ENCODE measurements at places on chromosomes 13 and 19.
A peak's percentile ranks its signal among the peaks of the same experiment; 100 is the strongest.

GRCh38 chr13:30453727-30454126, 12.0 kb downstream of the HMGB1 start:
- DNase-seq, result no peak

- no peak for DNase-seq
Measured at GRCh38 chr13:20942938-20943559, 40.5 kb upstream of the XPO4 start.

DNA sequence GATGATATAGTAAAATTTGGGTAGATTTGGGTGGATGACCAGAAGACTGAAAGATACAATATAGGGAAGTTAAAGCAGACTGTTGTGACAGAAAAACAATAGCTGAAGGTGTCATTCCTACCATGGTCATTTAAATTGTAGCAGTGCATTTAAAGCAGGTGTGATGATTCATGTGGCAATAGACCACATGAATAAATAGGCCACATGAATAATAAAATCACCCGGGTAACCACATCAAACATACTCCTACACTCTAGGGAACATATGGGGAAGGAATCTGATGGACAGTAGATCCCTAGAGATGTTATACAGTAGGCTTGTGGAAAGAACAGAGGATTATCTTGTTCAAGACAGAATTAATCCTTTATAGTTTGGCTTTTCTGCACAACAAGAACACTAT, 392.6 kb downstream of the SLITRK5 start:
- peak; percentile 23 for DNase-seq

DNA sequence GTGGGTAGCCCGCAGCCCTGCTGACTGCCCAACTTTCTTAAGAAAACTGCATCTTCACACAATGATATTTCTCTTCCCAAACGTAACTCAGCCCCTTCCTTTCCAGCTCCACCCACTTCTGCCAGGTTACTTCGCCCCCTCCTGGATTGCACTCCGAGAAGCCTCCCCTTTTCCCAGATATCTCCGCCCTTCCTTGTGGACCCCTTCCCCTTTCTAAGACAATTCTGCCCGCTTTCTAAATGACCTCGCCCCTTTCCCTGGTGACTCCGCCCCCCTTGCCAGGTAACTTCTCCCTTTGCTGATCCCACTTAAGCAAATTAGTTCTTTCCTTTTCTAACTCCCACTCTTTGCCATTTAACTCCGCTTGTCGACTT, 2.6 kb downstream of the VSIG10L start:
- DNase-seq, result no peak

DNA sequence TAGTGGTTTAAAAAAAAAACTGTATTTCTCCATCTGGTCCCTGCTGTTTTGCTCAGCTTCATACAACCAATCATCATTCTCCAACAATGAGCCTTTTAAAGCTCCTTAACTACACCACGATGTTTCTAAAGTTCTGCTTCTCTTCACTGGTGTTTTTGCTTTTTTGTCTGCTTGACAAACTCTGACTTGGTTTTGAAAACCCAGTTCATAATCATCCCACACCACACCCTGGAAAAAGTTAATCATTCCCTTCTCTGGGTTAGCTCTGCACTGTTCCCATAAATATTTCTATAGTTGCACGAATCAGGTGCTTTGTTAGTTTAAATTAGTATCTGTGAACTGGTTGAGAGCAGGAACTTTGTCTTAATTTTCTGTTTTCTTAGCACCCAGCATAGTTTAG, 217.1 kb downstream of the ENOX1 start:
- no peak for DNase-seq

- no peak for DNase-seq
Measured at GRCh38 chr13:114161644-114162532, 17.2 kb upstream of the CFAP97D2 start.

- no peak for DNase-seq
Measured at GRCh38 chr13:97588993-97589392, 155.0 kb downstream of the RAP2A start.

GRCh38 chr13:45808925-45809324, 42.6 kb downstream of the SIAH3 start:
- DNase-seq, result no peak

DNA sequence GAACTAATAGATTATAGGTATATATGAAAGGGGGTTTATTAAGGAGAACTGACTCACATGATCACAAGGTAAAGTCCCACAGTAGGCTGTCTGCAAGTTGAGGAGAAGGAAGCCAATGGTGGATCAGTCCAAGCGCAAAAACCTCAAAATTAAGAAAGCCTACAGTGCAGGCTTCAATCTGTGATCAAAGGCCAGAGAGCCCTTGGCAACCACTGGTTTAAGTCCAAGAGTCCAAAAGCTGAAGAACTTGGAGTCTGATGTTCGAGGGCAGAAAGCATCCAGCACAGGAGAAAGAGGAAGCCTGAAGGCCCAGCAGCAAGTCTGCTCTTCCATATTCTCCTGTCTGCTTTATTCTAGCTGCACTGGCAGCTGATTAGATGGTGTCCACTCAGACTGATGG, 721.3 kb upstream of the PCDH9 start:
- no peak for DNase-seq

- DNase-seq, result no peak
Measured at GRCh38 chr13:82934000-82934399, 948.3 kb downstream of the SLITRK1 start.

DNA sequence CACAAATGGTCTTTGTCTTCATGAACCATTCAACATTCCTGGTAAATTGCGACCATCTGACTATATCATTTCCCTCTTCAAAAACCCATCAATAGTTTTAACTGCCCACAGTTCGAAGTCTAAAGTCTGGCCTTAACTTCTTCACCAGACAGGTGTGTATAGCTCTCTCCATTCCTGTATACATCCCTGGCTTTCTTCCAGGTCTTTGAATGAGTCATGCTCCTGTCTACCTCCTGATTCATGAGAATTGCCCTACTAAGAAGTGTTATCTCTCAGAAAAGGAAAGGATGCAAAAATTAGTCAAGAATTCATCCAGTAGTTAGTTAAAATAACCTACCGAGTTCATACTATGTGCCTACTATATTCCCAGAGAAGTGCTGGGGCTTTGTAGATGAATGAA, 225.0 kb downstream of the TBC1D4 start:
- no peak for DNase-seq

GRCh38 chr13:97122381-97122996, 99.6 kb upstream of the MBNL2 start:
- DNase-seq, result peak; percentile 60

DNA sequence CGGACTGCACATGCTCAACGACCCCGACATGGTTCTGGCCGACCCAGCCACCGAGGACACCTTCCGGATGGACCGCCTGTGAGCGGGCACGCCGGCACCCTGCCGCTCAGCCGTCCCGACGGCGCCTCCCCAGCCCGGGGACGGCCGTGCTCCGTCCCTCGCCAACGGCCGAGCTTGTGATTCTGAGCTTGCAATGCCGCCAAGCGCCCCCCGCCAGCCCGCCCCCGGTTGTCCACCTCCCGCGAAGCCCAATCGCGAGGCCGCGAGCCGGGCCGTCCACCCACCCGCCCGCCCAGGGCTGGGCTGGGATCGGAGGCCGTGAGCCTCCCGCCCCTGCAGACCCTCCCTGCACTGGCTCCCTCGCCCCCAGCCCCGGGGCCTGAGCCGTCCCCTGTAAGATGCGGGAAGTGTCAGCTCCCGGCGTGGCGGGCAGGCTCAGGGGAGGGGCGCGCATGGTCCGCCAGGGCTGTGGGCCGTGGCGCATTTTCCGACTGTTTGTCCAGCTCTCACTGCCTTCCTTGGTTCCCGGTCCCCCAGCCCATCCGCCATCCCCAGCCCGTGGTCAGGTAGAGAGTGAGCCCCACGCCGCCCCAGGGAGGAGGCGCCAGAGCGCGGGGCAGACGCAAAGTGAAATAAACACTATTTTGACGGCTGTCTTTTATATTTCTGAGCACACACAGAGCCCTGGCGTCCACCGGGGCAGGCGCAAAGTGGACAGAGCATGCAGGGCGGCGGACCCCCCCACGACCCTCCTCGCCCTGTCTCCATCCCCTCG, 13.6 kb downstream of the COMP start:
- DNase-seq, result no peak

DNA sequence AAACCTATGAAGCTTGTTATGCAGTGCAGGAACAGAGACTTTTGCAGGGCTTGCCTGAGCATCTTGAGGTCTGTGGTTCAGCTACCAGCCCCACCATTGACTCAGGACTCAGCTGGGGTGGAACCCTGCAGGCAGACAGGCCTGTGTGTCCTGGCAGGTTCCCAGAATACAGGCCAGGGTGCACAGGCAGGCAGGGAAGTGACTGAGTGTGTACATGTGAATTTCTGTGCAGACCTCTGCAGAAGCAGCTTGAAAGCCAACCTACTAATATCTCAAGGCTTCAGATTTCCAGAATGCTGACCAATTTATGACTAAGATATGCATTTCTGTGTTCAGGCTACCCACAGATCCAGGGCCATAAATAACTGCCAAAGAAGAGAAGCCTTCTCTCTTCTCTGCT, 254.4 kb downstream of the DLEU7 start:
- DNase-seq, result peak; percentile 89

GRCh38 chr19:374183-374885, 29.7 kb upstream of the MIER2 start:
- DNase-seq, result no peak

GRCh38 chr19:43747557-43748204, 7.1 kb downstream of the SMG9 start:
- DNase-seq, result no peak

DNA sequence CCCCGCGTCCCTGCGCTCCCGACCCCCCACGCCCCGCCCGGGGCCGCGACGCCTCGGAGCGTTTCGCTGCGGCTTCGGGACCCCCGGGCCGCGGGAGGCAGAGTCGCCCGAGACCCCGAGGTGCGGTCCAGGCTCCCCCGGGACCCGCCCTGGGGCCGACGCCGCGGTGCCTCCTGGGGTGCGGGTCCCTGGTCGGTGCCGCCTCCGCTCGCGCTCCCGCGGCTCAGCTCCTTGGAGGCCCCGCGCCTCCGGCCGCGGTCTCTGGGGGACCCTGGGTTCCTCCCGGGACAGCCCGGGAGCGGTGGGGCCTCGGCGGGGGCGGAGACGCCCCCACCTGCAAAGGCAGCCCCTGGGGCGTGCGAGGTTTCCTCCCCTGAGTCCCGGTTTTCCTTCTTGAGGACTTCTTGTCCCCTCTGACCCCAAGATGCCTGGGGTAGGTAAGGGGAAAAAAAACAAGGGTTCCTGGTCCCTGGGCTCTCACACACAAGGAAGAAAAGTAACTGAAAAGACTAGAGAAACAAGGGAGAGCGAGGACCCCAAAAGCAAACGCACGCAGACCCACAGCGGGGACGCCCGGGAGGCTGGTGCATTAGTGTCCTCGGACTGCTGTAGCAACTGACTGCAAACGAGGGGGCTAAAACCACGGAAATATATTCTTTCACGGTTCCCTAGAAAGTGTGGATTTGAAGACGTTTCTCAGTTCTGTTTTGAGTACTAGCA, 740 bp downstream of the ZNF555 start:
- peak; percentile 31 for DNase-seq

- peak; percentile 18 for DNase-seq
Measured at GRCh38 chr19:51572908-51573307, 1.8 kb downstream of the ZNF175 start.

DNA sequence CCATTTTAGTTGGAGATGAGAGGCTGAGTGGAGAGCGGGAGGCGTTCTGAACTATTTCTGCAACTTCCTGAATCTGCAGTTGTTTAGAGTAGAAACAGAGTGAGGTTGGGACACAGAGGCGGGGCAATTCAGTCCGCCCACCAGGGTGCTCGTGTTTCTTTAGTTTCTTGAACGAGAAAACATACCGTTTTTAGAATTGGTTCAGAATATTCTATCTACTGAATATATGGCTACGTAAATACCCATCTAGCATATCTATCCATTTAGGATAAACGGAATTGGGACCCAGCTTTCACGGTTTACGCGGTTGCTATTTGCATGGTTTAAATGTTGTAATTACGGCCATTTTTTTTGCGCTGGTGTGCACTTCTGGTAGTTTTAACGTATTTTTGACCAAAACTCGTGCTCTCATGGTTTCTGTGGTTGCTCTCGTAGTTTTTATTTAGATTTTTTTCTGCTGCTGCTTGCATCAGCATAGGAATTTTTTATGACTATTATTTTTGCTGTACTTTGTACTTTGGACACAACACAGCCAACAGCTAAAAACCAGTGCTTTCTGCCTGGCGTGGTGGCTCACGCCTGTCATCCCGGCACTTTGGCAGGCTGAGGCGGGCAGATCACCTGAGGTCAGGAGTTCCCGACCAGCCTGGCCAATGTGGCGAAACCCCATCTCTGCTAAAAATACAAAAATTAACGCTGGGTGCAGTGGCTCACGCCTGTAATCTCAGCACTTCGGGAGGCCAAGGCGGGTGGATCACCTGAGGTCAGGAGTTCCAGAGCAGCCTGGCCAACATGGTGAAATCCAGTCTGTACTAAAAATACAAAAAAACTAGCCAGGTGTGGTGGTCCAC, 32.7 kb downstream of the TIMM13 start:
- DNase-seq, result no peak

GRCh38 chr13:59269476-59269875, 894.3 kb downstream of the DIAPH3 start:
- peak; percentile 90 for DNase-seq

DNA sequence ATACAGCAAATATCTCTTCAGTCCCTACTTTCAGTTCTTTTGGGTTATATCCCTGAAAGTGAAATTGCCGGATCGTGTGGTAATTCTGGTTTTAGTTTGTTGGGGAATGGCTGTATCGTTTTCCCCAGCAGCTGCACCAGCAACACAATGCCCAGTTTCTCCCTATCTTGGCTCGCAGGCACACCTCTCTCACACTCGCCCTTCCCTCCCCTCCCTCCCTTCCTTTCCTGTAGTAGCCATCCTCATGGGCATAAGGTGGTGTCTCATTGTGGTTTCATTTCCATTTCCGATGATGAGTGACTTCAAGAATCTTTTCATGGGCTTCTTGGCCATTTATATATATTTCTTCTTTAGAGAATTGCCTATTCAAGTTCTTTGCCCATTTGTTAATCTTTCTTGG, 8.6 kb upstream of the GPR18 start:
- DNase-seq, result no peak

GRCh38 chr19:27964185-27964584, 1248.8 kb downstream of the UQCRFS1 start:
- DNase-seq, result no peak

- DNase-seq, result peak; percentile 46
Measured at GRCh38 chr13:20160306-20161274, at the start of gene GJA3. Gene GJA3 (minus strand): TSS chr13:20161052. CDS start chr13:20143288, 17,764 bp downstream.

- DNase-seq, result no peak
Measured at GRCh38 chr19:13981988-13982501, 24.1 kb downstream of the RFX1 start.

DNA sequence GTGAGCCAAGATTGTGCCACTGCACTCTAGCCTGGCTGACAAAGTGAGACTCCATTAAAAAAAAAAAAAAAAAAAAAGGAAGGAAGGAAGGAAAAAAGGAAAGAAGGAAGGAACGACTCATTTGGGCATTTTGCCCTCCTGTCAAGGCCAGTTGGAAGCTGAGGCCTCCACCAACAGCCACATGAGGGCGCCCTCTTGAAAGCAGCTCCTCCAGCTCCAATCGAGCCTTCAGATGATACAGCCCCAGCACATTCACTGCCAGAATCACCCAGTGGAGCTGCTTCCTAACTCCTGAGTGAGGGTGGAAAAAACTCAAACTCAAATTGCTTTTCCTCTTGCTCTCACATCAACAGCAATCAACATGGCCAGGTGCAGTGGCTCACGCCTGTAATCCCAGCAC, 40.9 kb downstream of the GNG7 start:
- DNase-seq, result no peak

- DNase-seq, result no peak
Measured at GRCh38 chr19:6671960-6672359, 2.0 kb upstream of the TNFSF14 start.

- DNase-seq, result peak; percentile 91
Measured at GRCh38 chr19:50147462-50148423, 15.3 kb downstream of the IZUMO2 start.

All from astrocyte of the hippocampus (primary cell).